ENCODE measurements at places on chromosomes 12 and 14.

GRCh38 chr14:23559010-23559925 is 3.2 kb downstream of the THTPA start:
- H3K4me3 ChIP-seq = no peak overlapping the region
- H3K27me3 ChIP-seq = no peaks in the 10 kb centered on the region
- no peak overlapping the region for H3K27ac ChIP-seq
- H3K36me3 ChIP-seq = peaks cover 56% of the 10 kb centered on the region

DNA sequence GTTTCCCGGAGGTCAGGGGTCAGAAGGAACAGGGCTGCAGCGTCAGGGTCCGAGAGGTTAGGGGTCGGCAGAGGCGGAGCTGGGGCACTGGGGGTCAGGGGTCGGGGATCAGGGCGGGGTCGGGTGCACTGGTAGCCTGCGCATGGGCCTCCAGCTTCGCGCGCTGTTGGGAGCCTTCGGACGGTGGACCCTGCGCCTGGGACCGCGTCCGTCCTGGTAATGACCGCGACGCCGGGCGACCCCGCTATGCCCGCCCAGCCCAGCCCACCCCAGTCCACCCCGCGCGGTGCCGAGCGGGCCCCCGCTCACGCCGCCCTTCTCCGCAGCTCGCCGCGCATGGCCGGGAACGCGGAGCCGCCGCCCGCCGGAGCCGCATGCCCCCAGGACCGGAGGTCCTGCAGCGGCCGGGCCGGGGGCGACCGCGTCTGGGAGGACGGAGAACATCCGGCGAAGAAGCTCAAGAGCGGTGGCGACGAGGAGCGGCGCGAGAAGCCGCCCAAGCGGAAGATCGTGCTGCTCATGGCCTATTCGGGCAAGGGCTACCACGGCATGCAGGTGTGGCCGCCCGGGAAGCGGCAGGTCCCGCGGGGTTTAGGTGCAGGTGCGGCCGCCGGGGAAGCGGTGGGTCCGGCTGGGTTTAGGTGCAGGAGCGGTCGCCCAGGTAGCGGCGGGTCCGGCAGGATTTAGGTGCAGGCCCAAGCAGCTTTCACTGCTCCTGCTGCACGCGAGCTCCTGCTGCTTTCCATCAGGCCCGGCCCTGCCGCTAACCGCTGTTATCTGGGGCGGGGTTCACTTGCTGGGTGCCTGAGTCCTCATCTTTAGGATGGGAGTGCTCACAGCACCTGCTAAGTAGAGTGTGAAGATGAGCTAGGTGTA is 743 bp downstream of the PUS1 start:
- peak overlapping the region; percentile 90 for H3K27ac ChIP-seq
- DNase-seq = peak; percentile 48
- peak overlapping the region; percentile 94 for H3K4me3 ChIP-seq
- no peaks in the 10 kb centered on the region for H3K27me3 ChIP-seq

DNA sequence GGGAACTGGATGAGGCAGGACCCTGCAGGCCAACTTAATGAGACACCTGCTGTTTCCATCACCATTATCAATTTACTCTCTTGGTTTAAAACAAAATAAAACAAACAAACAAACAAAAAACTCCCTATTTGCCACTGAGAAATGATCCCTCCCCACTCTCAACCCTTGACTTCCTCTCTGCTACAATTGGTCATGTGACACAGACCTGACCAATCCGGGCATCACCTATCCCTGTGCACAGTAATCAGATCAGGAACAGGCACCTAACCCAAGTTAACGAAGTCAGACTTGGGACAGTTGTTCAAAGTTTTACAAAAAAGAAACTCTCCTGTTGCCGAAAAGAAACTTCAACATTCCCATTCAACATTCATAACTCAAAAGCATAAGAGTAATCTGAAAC is 58.4 kb downstream of the NELL2 start:
- no peaks in the 10 kb centered on the region for H3K4me1 ChIP-seq
- no peaks in the 10 kb centered on the region for H3K27me3 ChIP-seq
- H3K27ac ChIP-seq = no peak overlapping the region
- no peaks in the 10 kb centered on the region for H3K36me3 ChIP-seq
- no peak for DNase-seq

GRCh38 chr12:15045451-15045850 is 72.6 kb downstream of the PDE6H start:
- H3K4me3 ChIP-seq = no peak overlapping the region
- H3K27ac ChIP-seq = no peak overlapping the region
- H3K36me3 ChIP-seq = no peaks in the 10 kb centered on the region
- H3K27me3 ChIP-seq = peaks cover 2% of the 10 kb centered on the region
- no peaks in the 10 kb centered on the region for H3K4me1 ChIP-seq
- DNase-seq = no peak

All from activated B cell treated with CpG ODN at 0.5 μM for 24 hours (primary cell).